ENCODE measurements at places on chromosomes 4 and X.
A peak's percentile ranks its signal among the peaks of the same experiment; 100 is the strongest.

GRCh38 chr4:43133566-43133965, 241.1 kb downstream of the GRXCR1 start:
- no peak for DNase-seq

DNA sequence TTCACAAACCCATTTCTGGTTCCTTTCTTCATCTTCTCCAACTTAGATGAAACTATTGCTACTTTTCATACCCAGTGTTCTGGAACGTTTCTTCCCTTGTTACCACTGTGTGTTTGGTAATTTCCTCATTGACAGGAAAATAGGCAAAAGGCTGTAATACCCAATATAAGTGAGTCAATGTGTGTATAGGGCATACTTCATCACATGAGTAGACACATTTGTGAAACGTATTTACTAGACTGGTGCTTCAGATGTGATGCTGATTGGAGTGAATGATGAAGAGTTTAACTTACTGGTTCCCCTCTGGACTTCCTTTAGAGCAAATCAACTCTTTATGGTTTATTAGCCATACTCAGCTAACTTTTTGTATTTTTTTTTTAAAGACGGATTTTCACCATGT, 195.1 kb upstream of the ATP6AP2 start:
- no peak for DNase-seq

DNA sequence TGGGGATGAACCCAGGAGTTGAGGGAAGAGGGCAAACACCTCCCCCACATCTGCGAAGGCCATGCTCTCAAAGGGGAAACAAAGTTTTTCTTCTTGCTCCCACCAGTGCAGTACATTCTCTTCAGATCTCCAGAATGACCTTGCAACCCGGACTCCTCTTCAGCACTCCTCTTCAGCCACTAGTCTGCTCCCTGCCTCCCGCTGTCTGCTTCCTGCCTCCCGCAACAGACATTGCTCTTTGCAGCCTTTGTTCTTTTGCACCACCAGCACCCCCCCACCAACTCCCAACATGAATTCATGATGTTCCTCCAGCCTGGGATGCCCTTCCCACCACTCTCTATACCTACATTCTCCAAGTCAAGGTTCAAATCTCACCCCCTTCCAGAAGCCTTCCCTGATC, 32.1 kb downstream of the UTP14A start:
- DNase-seq = no peak

GRCh38 chr4:152634110-152634760, 45.6 kb downstream of the TMEM154 start:
- no peak for DNase-seq

DNA sequence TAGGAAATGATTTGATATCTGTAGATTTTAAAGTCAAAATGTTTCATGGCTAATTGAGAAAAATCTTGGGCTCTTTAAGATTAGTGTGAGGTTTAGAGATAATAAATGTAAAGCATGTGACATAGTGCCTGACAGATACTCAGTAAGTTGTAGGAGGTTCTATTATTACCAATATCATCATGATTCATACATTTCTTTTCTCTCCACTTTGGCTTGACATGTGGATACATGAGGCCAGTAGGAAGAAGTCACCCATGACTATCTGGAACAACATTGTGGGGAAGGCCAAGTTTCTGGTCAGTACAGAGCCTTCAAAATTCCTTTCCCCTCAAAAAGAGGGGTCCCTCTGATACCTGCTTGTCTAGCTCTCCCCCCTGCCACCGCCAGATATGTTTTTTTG, 91.2 kb upstream of the SORBS2 start:
- no peak for DNase-seq

- DNase-seq = no peak
These were observed 25.9 kb downstream of the NOP14 start for GRCh38 chr4:2937146-2937857.

DNA sequence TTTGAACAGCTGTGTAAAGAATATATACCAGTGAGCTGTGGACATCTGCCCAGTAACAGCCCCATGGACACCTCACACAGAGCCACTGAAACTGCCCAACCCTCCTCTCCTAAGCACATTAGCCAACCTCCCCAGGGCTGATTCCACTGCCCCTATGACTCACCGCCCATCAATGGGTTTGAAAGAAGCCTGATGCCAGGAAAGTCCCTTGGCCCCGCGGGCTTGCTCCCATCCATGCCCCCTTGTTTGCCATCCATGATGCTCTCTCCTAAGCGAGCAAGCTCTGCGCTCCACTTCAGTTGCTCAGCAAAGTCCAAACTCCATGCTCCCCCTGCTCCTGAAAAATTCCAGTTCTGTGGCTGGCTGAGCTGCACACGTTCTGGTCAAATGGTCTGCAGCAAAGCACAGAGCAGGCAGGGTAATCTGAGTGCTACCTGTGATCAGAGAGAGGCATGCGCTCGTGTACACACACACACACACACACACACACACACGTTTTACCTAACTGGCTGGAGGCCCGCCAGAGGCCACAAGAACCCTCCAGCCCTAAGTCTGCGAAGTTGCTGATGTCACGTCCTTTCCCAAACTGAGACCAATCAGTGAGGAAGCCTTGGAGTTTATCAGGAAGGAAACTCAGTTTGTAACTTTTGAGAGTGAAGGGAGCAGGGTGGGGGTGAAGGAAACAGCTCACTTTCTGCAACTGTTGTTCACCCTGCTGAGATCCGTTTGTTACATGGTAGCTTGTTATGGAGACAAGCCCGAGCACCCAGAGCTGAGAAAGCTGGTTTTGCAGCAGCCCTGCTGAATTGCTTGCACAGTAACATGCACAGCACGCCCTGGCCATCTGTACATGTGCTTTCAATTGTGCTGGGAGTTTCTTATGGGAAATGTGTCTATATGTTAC, at the start of gene ASB9:
ASB9 (minus strand) TSS at position 466 of the 904 bp plus-strand sequence; CDS start at position 257, 209 bp downstream.
- no peak for DNase-seq

- no peak for DNase-seq
These were observed 40.0 kb downstream of the CDS1 start for GRCh38 chr4:84622959-84623358.

- DNase-seq = no peak
These were observed 319 bp upstream of the MAGEH1 start for GRCh38 chrX:55451626-55451989.

GRCh38 chrX:134692233-134692632, 34.0 kb upstream of the PLAC1 start:
- DNase-seq = no peak

DNA sequence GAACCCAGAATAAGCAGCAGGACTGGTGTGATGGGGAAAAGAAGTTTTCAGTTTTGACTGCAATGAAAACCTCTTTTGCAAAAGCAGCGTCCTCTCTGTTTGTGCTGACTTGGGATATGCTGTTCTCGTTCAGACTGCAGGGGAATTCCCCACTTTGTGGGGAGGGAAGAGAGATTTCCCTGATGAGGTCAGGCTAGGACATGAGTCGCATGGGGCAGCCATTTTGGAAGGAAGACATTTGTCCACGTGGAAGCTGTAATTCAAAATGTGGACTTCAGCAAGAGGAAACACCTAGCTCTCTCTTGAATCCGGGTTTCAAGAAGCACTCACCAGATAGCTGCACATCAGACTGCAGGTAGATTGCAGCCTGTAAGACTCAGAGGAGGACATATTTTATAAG, 39.3 kb downstream of the ING2 start:
- no peak for DNase-seq

GRCh38 chr4:20408611-20409010, 156.9 kb downstream of the SLIT2 start:
- no peak for DNase-seq

DNA sequence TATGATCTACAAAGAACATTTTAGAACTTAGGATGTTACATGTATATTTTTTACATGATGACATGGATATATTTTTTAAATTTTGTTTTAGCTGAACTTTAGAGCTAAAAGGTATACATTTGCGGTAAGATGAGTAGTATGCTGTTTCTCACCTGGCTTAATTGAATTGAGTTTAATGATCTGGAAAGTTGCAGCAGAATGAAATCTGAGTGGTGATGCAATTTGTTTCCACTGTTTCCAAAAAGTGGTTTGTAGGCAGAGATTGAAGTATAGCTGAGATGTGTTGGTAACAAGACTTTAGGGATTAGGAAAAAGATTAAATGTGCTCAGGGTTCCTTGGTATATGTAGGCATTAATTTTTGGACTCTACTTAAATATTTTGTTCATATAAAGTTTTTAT, 68.1 kb downstream of the HPF1 start:
- no peak for DNase-seq

DNA sequence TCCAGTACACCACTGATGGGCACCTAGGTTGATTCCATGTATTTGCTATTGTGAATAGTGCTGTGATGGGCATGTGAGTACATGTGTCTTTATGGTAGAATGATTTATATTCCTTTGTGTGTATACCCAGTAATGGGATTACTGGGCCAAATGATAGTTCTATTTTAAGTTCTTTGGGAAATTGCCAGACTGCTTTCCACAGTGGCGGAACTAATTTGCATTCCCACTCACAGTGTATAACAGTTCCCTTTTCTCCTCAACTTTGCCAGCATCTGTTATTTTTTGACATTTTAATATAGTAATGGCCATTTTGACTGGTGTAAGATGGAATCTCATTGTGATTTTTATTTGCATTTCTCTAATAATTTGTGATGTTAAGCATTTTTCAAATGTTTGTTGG, 25.9 kb downstream of the CC2D2A start:
- DNase-seq = no peak

GRCh38 chrX:41475191-41475590, 28.0 kb downstream of the NYX start:
- DNase-seq = no peak

GRCh38 chrX:34365471-34365870, 233.4 kb upstream of the FAM47A start:
- DNase-seq = no peak

- DNase-seq = no peak
These were observed 239.1 kb upstream of the NEIL3 start for GRCh38 chr4:177070533-177071058.

- no peak for DNase-seq
These were observed 1328.0 kb downstream of the FSTL5 start for GRCh38 chr4:160835789-160836188.

- DNase-seq = no peak
These were observed 15.1 kb upstream of the CEP135 start for GRCh38 chr4:55933611-55934010.

- DNase-seq = peak; percentile 25
These were observed 37.8 kb downstream of the SEPTIN6 start for GRCh38 chrX:119655125-119655524.

DNA sequence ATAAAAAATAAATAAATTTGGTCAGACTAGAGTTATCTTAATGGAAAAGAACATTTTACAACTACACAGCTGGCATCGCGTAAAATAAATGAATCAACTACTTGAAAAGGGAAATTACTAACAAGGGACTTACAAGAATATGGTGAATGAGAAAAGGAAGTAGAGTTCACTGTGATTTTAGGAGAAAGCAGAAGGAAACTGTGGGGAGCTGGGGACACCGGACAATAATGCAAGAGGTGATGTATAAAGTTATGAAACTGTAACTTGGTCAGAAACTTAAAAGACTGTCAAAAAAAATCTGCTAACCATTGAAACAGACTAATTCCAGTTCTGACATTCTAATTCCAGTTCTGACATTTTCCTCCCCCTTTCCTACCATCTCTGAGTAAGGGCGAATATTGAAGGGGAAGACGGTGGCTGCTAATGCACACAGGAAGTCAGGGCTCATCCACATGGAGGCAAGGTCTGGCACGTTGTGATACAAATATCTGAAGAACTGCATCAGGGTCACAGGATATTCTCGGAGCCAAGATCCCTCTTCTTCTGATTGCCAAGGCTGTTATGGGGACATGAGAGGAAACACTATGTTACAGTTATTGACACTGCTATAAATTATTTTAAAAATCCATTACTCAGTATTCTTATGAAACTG, 170.5 kb downstream of the CDS1 start:
- no peak for DNase-seq

GRCh38 chr4:153791746-153792617, 3.1 kb upstream of the SFRP2 start:
- DNase-seq = no peak

DNA sequence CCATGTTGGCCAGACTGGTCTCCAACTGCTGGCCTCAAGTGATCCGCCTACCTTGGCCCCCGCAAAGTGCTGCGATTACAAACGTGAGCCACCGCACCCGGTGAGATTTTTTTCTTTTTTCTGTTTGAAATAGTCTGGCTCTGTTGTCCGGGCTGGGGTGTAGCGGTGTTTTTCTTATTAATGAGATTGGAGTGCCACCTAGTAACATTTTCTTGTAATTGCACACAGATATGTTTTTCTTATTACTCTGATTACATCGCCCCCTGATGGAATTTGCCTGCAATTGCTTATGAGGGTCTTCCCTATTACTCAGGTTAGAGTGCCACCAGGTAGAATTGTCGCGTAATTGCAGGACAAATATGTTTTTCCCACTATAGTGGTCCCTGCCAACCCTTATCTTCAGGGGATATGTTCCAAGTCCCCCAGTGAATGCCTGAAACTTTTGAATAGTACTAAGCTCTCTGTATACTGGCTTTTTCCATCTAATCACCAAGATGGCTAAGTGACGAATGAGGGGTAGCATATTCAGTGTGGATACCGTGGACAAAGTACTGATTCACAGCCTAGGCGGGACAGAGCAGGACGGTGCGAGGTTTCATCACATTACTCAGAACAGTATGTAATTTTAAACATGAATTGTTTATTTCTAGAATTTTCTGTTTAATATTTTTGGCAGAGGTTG, 8.6 kb upstream of the PDHA1 start:
- DNase-seq = no peak

Measured in stimulated activated CD4-positive, alpha-beta T cell treated with anti-CD3 and anti-CD28 coated beads, Interleukin-12 subunit alpha, Interleukin-12 subunit beta, amount 100 ng/mL, for 24 hours (primary cell).